ENCODE measurements at places on chromosomes 12 and 14.

DNA sequence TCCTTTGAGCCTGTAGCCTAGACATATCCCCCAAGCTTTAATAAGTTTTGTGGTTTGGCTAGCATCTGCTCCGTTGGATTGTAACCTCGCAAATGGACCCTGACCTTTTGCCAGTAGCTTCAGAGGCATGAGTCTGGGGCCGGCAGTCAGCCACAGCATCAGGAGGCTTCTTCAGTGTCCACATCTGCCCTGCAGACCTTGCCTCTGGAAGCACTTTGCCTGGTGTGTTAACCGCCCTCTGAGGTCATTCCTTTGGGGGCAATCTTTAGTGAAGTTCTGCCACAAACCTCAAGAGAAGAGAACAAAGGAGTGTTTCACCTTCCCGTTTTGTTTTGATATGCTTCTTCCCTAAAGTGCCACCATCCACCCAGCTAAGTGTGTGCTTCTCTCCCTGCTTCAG is 71.4 kb downstream of the GNS start:
- DNase-seq = no peak

DNA sequence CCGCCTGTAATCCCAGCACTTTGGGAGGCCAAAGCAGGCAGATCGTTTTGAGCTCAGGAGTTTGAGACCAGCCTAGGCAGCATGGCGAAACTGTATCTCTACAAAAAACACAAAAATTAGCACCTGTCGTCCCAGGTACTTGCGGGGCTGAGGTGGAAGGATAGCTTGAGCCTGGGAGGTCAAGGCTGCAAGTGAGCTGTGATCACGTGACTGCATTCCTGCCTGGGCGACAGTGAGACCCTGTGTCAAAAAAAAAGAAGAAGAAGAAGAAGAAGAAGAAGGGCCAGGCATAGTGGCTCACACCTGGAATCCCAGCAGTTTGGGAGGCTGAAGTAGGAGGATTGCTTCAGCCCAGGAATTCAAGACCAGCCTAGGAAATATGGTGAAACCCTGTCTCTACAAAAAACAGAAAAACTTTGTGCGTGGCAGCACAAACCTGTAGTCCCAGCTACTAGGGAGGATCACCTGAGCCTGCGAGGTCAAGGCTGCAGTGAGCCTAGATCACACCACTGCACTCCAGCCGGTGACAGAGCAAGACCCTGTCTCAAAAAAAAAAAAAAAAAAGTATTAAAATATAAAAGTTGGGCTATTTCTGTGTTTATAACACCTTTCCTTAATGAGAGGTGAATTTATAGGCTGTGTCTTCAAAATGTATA is 15.5 kb downstream of the RXYLT1 start:
- DNase-seq = no peak

DNA sequence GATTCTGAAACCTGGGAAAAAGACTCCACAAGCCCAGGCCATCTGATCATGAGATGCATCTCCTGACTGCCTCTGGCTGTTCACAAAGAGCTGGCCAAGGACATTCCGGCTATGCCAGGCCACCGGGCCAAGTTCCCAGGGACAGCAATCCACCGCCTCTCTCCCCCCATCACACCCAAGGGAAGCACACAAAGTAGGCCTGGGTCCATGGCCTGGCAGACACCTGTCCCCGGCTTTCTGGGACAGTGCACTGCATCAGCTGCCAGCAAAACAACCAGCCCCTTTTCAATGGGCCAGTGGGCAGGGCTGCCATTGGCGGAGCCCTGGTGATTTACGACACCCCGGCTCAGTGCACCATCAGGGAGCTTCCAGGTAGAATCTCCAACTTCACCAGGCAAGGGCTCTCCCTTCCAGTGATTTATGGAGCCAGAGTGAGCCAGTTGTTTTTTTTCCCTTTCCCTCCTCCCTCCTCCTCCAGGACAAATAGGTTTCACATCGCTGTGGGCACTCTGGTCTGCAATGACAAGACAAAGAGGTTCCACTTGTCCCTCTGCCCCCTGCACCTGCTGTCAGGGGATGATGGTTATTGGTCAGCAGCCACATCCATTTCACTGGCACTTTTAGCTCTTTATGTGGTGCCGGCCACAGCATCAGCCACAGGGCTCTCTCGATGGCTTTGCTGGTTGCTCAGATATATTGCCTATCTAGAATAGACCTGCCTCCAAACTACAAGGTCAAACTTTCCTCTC is 149.6 kb downstream of the SLC38A6 start:
- no peak for DNase-seq

DNA sequence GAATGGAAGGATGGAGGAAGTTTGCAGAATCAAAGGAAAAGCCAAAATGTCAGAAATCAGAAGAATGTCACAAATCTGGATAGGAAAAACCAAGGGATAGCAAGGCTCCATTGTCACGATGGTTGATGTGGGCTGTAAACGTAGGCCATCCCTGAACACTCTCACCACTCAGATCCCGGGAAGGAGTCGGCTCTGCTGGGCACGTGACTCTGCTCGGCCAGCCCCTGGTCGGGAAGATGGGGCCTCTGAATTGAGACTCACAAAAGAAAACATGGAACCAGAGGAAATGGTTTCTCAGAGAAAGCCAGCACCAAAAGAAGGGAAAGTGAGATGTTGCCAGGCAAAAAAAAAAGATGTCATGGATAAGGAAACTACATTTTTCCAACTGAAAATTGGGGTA is 26.2 kb downstream of the TCP11L2 start:
- no peak for DNase-seq

- DNase-seq = no peak
Measured at GRCh38 chr12:83145325-83145840, 458.7 kb downstream of the TMTC2 start.
